Uterus (tissue), 4 donors: ENCODE measurements at places on chromosomes 12 and 14. TPM values are rescaled to one million over a fixed set of nuclear protein-coding genes. Genes with fewer than 3 reads are reported as not detected.

GRCh38 chr14:55333711-55334485 lies 62.7 kb downstream of the FBXO34 start:
- no peak for DNase-seq

- DNase-seq, result no peak
Measured at GRCh38 chr14:91545204-91545603, 35.1 kb upstream of the PPP4R3A start.

DNA sequence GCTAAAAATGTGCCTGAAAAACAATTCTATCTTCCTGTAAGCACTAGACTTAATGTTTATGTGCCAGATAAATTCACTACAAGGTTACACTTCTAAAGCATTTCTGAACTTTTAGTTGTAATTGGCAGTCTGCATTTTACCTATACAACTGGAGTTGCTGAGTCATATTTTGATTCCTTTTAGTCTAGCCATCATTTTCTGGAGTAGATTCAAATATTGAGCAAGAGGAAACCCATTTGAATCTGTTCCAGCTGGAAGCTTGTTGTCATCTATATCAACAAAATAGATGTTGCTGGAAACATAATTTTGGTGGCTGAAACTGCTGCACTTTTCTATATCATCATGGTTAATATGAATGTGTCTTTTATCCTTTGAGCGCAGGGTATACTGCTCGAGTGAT lies 122.2 kb upstream of the CCDC175 start:
- no peak for DNase-seq

GRCh38 chr12:95804291-95804690 lies 13.7 kb upstream of the NTN4 start:
- DNase-seq, result no peak

GRCh38 chr14:34302654-34303053 lies 159.4 kb downstream of the SPTSSA start:
- no peak for DNase-seq

GRCh38 chr12:51874000-51874399 lies 13.9 kb upstream of the ANKRD33 start:
- no peak for DNase-seq

- no peak for DNase-seq
Measured at GRCh38 chr12:42498549-42499247, 90.8 kb downstream of the PRICKLE1 start.

GRCh38 chr14:50794068-50794645 lies 36.8 kb downstream of the NIN start:
- DNase-seq, result no peak

GRCh38 chr14:54500744-54501143 lies 9.0 kb upstream of the CGRRF1 start:
- DNase-seq, result no peak

DNA sequence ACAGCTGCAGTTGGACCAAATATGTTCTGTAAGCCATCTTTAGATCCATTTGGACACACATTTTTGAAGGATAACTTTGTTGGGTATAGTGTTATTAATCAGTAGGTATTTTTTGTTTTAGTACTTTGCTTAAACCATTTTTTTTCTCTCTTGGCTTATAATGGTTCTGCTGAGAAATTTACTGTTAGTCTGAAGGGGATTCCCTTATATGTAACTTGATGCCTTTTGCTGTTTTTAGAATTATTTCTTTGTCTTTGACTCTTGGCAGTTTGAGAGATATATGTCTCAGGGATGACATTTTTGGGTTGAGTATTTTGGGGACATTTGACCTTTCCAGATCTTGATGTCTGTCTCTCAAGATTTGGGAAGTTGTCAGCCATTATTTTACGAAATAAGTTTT lies 169.8 kb downstream of the GPHN start:
- no peak for DNase-seq

GRCh38 chr12:53219956-53220693 lies 11.9 kb downstream of the RARG start:
- DNase-seq, result no peak

- no peak for DNase-seq
Measured at GRCh38 chr14:36975834-36976233, 196.6 kb downstream of the SLC25A21 start.

- DNase-seq, result no peak
Measured at GRCh38 chr12:93139028-93139665, 210.1 kb upstream of the EEA1 start.

GRCh38 chr12:7123806-7124522 lies 4.7 kb downstream of the RBP5 start:
- DNase-seq, result no peak

DNA sequence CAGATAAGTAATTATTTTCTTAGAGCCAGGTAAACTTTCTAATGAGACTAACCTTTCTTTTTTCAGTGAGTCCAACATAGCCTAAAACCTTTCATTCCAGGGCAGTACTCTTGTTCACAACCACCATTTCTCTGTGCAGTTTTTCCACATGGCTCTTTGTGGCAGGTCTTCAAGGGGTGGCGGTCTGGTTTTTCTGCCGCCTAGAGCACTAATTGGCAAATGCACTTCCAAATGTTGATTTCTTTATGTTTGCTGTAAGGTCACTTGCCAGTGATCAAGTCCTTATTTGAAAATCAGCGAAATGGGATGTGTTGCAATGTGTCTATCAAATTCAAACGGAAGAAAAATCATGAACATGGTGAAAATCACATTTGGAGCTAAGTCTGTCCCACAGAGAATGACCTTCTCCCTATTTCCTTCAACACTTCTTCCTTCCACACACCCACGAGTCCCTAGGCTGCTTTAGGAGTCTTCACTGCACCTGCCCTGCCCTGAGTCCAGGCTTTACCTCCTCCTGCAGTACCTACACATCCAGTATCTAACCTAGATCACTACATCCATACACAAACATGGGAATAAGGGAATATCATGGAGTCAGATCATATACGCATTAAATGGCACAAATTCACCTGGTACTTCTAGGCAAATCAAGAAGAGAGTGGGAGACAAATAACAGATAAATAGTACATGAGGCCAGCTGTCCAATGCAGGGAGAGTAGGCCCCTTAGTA lies 1.9 kb downstream of the SRGAP1 start:
- DNase-seq, result no peak

DNA sequence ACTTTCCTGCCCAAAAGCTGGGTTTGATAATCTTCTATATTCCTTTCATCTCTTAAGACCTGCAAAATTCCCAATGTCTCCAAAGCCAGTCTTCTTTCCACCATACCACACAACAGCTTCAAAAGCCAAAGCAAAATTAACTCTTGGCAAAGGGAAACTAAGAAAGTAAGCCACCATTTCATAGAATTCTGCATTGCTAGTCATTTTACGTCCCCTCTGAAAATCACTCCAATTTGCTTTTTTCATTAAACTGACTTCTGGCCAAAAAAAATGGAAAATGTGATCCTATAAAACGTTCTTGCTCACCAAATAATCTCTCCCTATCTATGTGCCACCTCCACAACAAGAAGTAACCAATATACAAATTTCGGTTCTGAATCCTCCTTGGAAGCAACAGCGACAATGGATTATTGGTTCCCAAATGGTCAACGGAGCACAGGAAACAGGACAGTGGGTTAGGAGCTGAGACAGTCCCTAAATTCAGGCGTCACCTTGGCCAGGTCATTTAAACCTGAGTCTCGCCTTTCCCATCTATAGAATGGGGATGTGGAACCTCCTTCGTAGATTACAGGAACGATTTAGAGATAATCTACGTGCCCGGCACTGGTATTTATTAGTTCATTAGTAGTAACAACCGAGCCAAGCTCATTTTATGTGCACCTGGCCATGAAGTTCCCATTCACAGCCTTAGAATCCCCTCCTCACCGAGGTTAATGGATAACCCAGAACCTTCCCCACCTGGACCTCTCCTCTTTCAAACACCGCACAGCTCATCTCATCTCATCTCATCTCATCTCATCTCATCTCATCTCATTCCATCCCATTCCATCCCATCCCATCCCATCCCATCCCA lies 1.2 kb downstream of the NT5DC3 start:
- DNase-seq, result no peak

GRCh38 chr12:77720258-77720657 lies 110.4 kb upstream of the NAV3 start:
- DNase-seq, result no peak

DNA sequence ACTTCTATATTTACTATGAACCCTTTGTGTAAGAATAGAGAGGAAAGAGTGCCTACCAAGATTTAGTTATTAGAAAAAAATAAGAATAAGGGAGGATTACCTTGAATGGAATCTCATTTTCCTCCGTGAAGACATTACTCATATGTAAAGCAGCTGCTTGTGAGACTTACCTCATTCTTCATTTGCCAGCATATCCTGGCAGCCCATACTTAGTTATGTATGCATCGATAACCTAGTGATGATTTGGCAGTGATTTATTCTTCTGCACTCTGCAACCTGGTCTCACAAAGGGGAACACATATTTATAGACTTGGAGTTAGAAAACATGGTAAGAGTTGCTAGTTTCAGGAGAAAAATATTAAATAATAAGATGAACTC lies 56.8 kb downstream of the LRFN5 start:
- no peak for DNase-seq

POLE2 gene
- total RNA-seq, result 5.3 TPM

ANO4 gene
- 1.4 TPM for total RNA-seq

AREL1 gene
- total RNA-seq, result 33.8 TPM
